ENCODE measurements at places on chromosomes 5 and 9.

DNA sequence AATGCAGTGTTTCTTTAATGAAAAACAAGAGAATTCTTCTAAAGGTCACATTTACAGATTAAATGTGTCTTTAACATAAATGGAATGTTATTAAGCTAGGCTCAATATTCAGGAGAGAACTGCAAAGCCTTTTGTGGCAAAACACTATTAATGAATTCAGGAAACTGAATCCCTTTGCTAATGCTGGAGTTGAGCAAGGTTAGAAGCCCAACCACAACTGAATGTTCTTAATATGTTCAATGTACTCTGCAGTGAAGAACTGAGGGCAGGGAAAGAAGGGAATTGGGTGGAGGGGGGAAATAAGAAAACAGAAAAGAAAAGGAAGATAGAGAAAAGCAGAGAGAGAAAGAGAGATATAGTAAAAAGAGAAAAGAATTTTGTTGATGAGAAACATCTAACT, 276.7 kb upstream of the TMEM161B start:
- no peak for DNase-seq

GRCh38 chr5:146400201-146400600, 46.9 kb upstream of the TCERG1 start:
- DNase-seq = no peak

- DNase-seq = no peak
Measured at GRCh38 chr5:8363138-8363537, 494.2 kb downstream of the MTRR start.

DNA sequence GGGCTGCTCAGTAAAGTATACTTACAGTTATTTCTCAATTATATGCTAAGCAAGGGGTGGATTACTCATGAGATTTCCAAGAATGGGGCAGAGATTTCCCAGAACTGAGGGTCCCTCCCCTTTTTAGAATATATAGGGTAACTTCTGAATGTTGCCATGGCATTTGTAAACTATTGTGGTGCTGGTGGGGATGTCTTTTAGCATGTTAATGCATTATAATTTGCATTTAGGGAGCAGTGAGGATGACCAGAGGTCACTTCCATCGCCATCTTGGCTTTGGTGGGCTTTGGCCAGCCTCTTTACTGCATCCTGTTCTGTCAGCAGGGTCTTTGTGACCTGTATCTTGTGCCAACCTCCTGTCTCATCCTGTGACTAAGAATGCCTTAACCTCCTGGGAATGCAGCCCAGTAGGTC, 35.5 kb downstream of the TTC1 start:
- DNase-seq = no peak

- DNase-seq = no peak
Measured at GRCh38 chr9:136684339-136684738, 2.9 kb downstream of the AGPAT2 start.

DNA sequence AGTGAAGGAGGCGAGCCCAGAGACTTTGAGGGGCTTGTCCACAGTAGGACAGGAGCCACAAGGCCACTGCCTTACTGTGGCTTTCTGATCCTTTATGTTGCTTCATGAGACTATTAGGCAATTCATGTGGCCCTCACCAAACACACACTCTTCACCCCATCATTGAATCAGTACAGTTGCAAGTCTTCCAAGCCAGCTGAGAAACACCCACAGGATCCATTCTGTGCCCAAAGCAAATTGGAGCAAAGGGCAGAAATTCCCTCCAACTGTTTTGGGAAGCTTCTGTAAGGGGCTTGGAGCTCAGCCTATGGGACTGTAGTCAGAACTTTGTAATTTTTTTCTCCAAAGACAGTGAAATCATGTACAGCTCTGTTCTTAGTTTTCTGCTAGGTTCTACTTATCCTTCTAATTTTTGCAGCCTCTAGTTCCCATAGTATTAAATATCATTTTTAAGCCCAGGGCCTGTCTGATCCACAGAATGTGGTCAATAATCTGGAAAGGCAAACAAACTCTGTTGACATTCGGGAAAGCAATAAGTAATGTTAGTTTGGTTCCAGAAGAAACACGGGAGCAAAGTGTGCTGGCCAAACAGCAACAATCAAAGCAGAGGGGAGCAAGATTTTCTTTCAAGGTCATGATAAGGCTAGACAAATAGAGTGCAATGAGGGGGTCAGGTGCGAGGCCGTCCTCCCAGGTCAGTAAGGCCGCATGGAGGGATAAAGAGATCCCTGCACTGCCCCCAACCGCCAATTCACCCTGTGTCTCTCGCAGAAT, 47.0 kb downstream of the UBE2QL1 start:
- DNase-seq = no peak

Data from amygdala (tissue), 56 donors.